ENCODE measurements at places on chromosomes 5 and 9.

GRCh38 chr5:16178745-16179372, 732 bp downstream of the MARCHF11 start:
- no peak for DNase-seq

DNA sequence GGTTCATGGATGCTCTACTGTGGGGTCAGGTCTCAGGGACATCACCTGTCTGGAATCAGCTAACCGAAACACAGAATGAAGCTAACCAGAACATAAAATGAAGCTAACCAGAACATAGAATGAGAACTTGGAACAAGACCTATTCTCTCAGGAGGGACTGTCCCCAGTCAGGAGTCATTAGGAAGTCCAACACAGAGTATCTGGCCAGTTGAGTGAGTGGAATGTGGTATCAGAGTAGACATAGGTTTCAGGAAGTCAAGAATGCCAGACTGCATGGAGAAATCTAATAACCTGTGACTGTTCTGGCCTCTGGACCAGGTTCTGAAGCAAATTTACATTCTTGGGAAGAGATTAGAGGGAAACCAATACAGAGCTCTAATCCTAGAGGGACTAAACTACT, 609.6 kb downstream of the PRELID2 start:
- no peak for DNase-seq

DNA sequence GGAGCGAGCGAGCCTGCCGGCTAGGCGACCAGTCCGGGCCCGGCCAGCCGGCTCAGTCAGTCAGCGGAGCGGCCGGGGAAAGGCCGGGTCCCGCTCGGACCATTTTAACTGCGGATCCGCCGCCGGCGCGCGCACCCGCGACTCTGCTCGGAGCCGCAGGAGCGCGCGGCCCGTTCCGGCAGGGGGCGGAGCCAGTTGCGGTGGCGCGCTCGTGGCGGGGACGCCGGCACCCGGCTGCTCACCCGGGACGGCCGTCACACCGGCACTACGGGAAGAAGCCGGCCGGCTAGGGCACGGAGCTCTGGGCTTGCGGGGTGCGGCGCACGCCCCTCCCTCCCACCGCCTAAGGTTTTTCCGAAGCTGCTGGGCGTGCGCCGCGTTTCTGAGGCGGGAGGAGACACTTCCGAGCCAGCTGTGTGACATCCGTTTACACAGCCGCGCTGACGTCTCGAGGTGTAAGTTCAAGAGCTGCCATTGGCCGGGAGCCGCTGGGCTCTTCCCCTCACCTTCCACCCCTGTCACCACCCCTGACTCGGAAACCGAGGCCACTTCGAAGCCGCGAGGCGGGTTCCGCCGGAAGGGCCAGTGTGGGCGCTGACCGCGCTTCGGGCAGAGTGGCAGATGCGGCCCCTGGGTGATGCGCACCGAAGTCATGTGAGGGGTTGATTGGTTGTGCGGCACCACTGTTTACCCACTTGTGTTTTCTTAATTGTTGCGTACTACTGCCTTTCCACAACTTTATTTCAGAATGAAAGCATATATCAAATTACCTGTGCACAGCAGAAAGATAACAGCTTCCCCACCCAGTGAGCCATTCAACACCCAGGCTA, at the start of gene FBXL17:
FBXL17 (minus strand) TSS at position 145 of the 830 bp plus-strand sequence.
- DNase-seq = peak; percentile 87

- DNase-seq = no peak
These were observed 19.9 kb upstream of the SUSD1 start for GRCh38 chr9:112194969-112195431.

DNA sequence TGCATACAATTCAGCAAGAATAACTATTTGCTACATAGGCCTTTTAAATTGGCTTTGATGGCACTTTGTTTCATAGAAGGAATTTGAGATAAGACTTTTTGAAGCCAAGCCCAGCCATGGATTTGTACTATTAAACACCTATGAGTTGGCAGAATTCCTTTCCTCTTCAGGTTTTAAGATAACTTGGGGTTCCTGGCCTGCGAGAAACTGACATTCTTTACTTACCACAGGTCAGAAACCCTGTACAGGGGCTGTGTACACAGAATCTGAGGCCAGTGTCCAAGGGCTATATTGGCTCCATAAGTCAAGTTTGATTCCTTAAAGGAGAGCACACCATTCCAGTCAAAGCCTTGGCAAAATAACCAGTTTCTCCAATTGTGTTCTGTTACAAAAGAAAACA, 10.8 kb upstream of the BTNL3 start:
- DNase-seq = no peak

GRCh38 chr5:68740226-68740910, 353.4 kb upstream of the SLC30A5 start:
- DNase-seq = no peak

DNA sequence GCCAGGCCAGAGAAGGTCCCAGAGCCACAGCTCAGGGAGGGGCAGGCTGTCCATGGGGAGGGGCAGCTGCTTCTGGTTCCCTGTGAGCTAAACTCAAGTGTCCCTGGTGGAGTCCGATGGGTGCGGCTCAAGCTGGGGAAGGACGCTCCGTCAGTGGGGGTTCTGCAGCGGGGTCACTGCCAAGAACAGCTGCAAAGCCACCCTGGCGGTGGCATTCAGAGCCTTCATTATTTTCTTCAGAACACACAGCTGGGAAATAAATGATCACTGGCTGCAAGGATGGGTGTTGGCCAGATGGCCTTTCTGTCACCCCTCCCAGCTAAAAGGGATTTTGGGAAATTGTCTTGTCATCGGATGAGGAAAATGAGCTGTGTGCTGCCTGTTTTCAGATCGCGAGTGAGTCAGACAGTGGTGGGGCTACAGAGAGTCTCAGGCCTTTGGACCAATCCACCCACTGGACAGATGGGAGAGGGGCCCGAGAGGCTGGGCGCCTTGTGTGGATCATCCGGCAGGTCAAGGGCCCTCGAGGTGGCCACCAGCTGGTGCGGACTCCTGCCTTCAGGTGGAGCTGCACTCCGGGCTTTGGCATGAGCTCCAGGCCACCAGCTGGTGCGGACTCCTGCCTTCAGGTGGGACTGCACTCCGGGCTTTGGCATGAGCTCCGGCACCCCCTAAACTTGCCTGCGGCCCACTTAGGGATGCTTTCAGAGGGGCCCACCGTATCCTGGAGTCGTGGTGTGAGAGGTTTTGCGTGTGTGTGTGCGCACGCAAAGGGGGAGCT, 17.9 kb upstream of the GFPT2 start:
- no peak for DNase-seq

GRCh38 chr5:317086-317811, 4.3 kb upstream of the AHRR start:
- no peak for DNase-seq

DNA sequence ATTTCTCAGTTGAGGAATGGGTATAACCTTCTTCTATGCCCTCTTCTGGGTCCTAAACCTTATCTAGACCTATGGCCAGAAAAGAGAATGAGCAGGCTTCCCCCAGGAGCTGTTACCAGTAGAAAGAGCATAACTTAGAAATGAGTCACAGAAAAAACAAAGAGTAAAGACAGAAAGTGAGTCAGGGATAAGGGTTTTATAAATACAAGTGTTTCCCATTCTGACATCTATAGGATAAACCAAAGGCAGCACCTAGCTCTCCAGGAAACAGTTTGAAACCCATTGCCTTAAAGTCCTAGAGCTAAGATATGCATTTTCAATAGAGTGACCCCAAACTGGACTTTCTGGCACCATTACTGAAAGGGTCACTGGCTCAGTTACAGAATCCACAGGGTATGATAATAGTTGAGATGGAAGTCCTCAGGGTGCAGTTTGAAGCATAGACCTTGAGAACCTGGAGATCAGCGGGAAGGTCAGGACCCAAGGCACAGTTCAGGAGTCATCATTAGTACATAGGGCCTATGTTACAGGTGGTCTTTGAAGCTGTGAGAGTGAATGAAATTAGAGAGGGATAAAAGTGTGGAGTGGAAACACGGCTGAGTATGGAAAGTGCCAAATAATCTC, 42.7 kb upstream of the LIFR start:
- no peak for DNase-seq

DNA sequence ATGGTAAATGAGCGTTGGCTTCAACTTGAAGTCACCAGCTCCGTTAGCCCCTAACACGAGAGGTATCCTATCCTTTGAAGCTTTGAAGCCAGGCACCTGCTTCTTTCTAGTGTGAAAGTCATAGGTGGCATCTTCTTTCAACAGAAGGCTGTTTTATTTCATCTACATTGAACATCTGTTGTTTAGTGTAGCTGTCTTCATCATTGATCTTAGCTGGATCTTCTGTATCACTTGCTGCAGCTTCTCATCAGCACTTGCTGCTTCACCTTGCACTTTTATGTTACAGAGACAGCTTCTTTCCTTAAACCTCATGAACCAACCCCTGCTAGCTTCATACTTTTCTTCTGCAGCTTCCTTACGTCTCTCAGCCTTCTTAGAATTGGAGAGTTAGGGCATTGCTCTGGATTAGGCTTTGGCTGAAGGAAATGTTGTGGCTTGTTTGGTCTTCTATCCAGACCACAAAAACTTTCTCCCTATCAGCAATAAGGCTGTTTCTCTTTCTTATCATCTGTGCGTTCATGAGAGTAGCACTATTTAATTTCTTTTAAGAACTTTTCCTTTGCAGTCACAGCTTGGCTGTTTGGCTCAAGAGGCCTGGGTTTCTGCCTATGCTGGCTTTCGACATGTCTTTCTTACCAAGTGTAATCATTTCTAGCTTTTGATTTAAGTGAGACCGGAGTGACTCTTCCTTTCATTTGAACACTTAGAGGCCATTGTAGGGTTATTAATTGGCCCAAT, 47.2 kb downstream of the PCSK5 start:
- DNase-seq = no peak

GRCh38 chr9:95879591-95879990, 4.1 kb downstream of the ERCC6L2 start:
- DNase-seq = no peak

- no peak for DNase-seq
These were observed 26.0 kb downstream of the ERP44 start for GRCh38 chr9:100072805-100073204.

GRCh38 chr5:176610435-176610773, 448 bp upstream of the GPRIN1 start:
- DNase-seq = no peak

- no peak for DNase-seq
These were observed 427.4 kb downstream of the CETN3 start for GRCh38 chr5:89981878-89982773.

Measured in esophagus squamous epithelium (tissue), 5 donors.